Activated effector memory CD4-positive, alpha-beta T cell treated with Interleukin-2 at 50 U/mL for 16 hours (primary cell): ENCODE measurements at places on chromosomes 3 and 15.

- DNase-seq, result no peak
Observed at GRCh38 chr3:31421314-31422048, 111.2 kb upstream of the STT3B start.

DNA sequence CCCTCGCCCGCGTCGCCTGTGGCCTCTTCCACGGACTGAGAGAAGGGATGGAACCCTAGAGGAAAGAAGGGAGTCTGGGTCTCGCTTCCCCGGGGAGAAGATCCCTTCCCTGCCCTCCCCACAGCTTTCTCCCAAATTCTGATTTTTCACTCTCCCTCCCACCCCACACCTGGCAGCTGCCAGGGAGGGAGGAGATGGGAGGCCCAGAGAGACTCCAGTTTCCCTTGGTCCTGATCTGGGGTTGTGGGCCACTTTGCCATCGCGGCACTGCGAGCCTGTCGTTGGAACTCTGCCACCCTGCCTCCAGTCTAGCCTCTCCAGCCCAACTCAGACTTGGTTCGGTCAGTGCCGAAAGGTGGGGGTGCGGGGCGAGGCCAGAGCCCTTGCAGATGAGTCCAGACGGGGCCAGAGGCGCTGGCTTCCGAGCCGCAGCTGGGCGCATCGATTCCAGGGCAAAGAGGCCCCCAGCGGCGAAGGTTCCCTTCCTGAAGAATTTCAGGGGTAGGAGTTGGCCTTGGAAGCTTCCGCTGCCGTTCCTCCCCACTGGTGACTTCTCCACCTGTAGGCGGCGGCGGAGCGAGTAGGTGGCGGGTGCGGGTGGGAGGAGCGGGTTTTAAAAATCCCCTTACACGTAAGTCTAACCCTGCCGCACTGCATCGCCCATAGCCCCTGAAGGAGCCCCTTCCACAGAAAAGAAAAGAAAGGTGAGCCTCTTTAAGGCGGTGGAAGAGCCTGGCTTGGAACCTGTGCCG, 5.2 kb downstream of the WNT5A start:
- DNase-seq, result no peak

GRCh38 chr3:25527801-25528200, 99.7 kb downstream of the RARB start:
- no peak for DNase-seq

DNA sequence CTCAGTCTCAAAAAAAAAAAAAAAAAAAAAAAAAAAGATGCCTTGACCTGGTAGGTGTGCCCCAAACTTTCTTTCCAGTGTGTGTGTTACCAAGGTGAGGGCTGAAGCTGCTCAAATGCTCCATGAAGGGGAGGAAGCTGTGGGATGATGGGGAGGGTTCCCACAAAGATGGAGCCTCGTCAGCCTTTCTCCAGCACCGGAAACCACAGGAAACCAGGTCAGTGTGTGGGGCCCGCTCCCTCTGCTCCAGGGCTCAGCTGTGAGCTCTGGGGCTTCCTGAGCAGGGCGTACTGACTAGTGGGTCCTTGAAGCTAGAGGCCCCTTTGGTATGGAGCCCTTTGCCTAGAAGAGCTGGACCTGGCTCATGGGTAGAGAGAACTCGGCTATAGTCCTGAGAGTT, 681 bp upstream of the IL17RE start:
- DNase-seq, result peak; percentile 28

DNA sequence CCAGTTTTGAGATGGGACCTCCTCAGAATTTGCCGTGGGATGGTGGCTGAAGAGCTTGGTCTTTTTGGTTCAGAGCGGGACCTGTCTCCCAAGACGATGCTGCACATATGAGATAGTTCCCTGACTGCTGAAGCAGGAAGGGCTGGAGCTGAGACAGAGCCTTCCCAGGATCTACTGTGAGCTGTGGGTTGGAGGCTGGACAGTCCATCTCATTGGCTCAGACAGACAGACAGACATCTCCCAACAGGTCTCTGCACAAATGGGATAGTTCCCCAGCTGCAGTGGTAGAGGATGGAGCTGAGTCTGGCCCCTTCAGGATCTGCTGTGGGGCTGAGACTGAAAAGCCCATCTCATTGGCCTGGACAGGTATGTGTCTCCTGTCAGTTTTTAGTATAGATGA, 1145.6 kb upstream of the CADM2 start:
- no peak for DNase-seq
